PC-3 (cell line): ENCODE measurements at places on chromosomes 1 and 21. TPM values are rescaled to one million over a fixed set of nuclear protein-coding genes. Genes with fewer than 3 reads are reported as not detected.
A peak's percentile ranks its signal among the peaks of the same experiment; 100 is the strongest.

LEFTY1 gene
- not detected in 2 replicates for total RNA-seq

LCE1A gene
- not detected in 2 replicates for total RNA-seq

TRIM17 gene
- not detected in 2 replicates for total RNA-seq

CFHR1 gene
- total RNA-seq, result not detected in 2 replicates

GRCh38 chr1:81308191-81308590, 492.5 kb upstream of the ADGRL2 start:
- no peak for DNase-seq
- H3K36me3 ChIP-seq, result no peaks in the 10 kb centered on the region
- H3K4me1 ChIP-seq, result peaks cover 6% of the 10 kb centered on the region; the same call in 1 of the 2 replicates
- peaks cover 50% of the 10 kb centered on the region for H3K27me3 ChIP-seq
- H3K27ac ChIP-seq, result no peak overlapping the region

DNA sequence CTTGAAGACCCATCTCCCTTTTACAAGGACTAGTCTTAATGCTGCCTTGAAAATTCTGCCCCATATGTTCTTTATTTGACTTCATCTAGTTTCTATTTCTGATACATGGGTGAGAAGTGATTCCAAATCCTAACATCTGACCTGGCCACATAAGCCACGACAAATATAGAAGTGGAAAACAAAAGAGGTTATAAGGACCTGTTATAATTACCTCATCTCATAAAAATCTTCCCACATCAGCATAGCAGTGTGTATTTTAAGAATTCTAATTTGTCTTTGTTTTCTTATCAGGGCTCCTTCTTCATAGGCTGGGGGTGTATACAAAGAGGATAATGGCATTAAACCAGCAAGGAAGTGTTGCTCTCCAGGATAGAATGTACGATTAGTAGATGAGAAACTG, 1007.4 kb downstream of the TTLL7 start:
- no peaks in the 10 kb centered on the region for H3K4me1 ChIP-seq
- no peak for DNase-seq
- H3K27me3 ChIP-seq, result no peaks in the 10 kb centered on the region
- no peak overlapping the region for H3K4me3 ChIP-seq
- no peak overlapping the region for H3K27ac ChIP-seq
- H3K36me3 ChIP-seq, result no peaks in the 10 kb centered on the region

DNA sequence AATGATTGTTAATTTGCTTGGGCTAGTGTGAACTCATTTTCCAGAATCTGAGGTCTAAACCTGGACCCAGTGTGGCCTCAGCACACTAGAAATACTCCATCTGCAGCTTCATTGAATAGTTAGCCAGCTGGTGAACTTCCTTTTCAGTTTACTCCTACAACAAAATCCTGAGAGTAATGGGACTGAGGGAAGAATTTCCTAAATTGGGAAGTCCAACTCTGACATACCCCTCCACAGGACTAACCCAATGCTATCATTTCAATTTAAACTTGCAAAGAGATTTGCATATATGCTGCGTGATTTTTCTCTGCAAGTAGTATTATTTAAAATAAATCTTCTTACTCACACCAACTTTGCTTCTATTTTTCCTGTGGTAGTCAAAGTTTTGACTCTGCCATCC, 27.8 kb upstream of the PIGC start:
- H3K36me3 ChIP-seq, result no peaks in the 10 kb centered on the region
- H3K4me3 ChIP-seq, result no peak overlapping the region
- peaks cover 41% of the 10 kb centered on the region for H3K4me1 ChIP-seq
- H3K27me3 ChIP-seq, result no peaks in the 10 kb centered on the region
- no peak overlapping the region for H3K27ac ChIP-seq

DNA sequence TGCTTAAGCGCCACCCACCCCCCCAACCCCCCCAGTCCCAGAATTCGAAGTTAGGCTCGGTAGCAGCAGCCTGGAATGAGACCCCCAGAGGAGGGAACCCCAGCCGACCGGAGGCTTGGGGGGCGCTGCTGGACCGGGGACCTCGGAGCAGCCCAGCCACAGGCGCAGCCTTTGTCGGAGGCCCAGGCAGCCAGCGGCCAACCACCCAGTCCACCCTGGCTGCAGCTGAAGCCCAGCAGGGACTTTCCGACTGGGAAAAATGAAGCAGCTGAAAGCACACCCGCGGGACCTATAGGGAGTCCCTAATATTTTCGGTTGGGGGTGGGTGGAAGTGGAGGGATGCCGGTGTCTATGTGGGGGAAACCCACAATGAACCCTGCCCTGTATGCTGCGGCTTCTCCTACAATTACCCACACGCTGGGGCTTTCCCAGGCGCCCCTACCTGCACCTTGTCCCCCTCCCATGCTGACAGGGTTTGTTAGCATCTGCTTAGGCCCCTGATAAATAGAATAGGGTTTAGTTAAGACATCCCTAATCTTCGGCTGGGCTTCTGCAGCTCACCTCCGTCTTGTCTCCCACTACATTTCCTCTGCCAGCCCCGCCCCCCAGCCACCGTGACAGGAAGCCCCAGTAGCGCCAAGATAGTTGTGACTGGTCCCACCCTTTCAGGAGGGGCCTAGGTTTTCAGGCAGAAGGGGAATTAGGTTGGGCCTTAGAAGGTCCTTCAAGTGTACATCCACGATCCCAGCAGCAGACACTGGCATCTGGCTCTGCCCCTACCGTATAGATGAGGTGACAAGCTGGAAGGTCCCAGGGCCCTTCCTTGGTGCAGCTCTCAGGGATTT, 838 bp downstream of the CCDC28B start:
- H3K27me3 ChIP-seq, result no peaks in the 10 kb centered on the region
- peak overlapping the region; percentile 67; the same call in 1 of the 2 replicates for H3K4me3 ChIP-seq
- peaks cover 10% of the 10 kb centered on the region; the same call in 1 of the 2 replicates for H3K36me3 ChIP-seq

- H3K4me1 ChIP-seq, result peaks cover 5% of the 10 kb centered on the region; the same call in 1 of the 2 replicates
- H3K36me3 ChIP-seq, result no peaks in the 10 kb centered on the region
- DNase-seq, result no peak
- no peaks in the 10 kb centered on the region for H3K27me3 ChIP-seq
Measured at GRCh38 chr1:109642626-109643025, 13.3 kb upstream of the GSTM4 start.

DNA sequence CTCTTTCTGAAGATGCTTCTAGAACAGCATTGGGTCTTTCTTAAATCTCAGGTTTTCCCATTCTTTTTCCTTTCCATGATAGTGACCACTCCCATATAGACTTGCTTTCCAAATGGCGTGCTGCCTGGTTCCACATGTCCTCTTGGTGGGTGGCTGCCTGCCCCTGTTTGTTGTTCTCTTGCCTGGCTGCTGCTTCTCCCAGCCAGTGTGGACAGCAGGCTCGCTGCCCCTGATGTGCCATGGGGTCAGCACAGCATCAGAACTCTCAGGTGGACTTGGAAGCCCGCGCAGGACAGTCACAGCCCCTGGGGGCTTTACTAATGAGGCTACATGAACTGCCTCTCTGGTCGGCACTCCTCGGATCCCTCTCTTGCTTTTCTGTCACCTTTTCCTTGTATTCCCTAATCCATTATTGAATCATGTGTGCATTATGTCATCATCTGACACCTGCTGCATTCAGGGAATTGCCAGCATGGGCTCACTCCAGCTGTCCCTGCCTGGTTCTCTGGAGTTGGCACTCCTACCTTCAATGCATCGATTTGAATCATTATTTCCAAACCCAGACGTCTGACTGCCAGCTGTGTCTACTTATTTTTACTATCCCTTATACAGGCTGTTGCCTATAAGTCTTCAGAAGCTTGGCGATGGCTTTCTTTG, 100.5 kb upstream of the COA6 start:
- no peaks in the 10 kb centered on the region for H3K36me3 ChIP-seq
- H3K27ac ChIP-seq, result no peak overlapping the region
- peaks cover 11% of the 10 kb centered on the region for H3K4me1 ChIP-seq
- no peaks in the 10 kb centered on the region for H3K27me3 ChIP-seq
- DNase-seq, result no peak

DNA sequence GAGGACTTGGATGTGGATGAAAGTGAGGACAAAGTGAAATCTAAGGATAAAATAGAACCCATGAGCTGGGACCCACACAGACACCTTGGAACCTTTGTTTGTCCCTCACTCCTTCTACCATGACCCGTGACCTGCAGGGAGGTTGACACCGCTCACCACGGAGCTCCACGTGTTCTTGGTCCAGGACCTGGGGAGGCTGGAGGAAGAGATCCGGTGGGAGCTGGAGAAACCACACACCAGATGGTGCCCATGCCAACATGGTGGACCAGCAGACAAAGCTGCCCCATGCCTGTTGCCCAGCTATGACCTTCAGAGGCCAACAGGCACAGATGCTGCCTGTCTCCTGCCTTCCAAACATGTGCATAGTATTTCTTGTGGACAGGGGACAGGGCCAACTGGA, 721.9 kb downstream of the PTPRU start:
- no peak for DNase-seq
- H3K4me1 ChIP-seq, result peaks cover 4% of the 10 kb centered on the region; the same call in 1 of the 2 replicates
- H3K27me3 ChIP-seq, result peaks cover 13% of the 10 kb centered on the region; the same call in 1 of the 2 replicates
- H3K36me3 ChIP-seq, result no peaks in the 10 kb centered on the region

DNA sequence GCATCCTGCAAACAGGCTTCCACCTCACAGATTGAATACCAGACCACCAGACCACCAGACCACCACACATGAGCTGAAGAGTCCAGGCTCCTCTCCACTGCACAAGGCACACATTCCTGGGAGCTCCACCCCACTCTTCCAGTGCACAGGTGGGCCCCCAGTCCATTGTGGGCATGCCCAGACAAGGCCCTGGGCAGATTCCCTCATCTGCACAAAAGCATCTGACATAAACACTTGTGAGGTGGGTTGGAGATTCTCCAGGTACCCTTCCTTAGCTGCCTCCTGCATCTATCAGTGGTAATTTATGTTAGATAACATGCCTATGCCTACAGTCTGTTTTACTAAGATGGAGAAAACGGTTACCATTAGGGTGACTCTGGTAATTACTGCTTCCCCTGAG, 11.6 kb upstream of the CTBS start:
- no peak overlapping the region for H3K4me3 ChIP-seq
- no peak overlapping the region for H3K27ac ChIP-seq
- H3K4me1 ChIP-seq, result no peaks in the 10 kb centered on the region
- no peak for DNase-seq
- no peaks in the 10 kb centered on the region for H3K36me3 ChIP-seq
- no peaks in the 10 kb centered on the region for H3K27me3 ChIP-seq

DNA sequence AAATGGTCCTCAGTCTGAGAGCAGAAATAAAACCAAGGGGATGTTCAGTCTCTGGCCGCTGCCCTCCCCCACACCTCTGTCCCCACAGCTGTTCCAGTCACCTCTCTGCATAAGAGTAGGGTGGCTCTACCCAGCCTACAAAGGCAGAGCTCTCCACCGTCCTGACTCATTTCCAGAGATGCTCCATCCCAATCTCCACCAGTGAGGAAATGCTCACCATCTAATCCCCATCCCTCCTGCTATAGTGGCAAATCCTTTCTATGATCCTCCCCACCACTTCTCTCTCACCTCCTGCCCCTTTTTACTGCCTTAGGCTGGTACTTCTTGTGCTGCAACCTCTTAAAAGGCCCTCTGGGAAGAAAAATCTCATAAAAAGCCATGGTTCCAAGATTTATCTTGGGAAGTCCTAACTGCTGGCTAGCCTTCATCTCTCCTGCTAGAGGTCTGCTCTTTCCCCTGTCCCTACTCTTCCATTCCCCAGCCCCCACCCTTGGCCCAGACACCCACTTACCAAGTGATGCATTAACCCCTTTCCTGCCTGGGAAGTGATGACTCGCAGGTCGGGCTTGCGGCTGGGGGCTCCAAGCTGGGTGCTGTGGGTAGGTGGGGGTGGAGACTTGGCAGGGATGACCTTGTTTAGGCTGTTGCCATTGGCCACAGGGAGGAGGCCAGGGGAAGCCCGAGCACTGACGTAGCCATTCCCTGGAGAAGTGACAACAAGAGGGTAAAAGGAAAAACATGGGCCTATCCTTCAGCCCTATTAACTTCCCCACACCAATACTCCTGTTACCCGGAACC, 23.9 kb downstream of the MEF2D start:
- H3K27me3 ChIP-seq, result no peaks in the 10 kb centered on the region
- H3K4me1 ChIP-seq, result peaks cover 29% of the 10 kb centered on the region
- no peak overlapping the region for H3K4me3 ChIP-seq
- H3K36me3 ChIP-seq, result peaks cover 72% of the 10 kb centered on the region

DNA sequence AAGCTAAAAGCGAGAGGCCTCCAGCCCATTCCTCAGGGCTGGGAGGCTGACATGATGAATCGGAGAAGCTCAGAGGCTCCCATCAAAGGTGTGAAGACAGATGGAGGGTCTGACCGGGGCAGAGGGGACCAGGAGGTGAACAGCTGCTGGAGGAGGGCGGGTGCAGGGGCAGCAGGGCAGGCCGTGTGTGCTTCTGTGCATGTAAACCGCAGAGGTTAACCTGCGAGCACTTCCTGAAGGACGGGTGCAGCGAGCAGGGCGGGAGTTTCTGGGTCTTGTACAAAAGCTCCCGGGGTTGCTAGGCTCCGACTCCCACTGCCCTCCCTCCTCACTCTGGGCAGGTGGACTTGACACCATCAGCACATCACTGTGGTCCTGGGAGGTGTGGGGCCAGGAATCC, 75.2 kb downstream of the PAX7 start:
- H3K36me3 ChIP-seq, result no peaks in the 10 kb centered on the region
- no peak overlapping the region for H3K4me3 ChIP-seq
- H3K27me3 ChIP-seq, result peaks cover 39% of the 10 kb centered on the region
- no peak for DNase-seq
- no peaks in the 10 kb centered on the region for H3K4me1 ChIP-seq

GRCh38 chr1:236489710-236490377, 33.9 kb upstream of the LGALS8 start:
- H3K27me3 ChIP-seq, result no peaks in the 10 kb centered on the region
- peak; percentile 66 for DNase-seq
- no peak overlapping the region for H3K4me3 ChIP-seq

DNA sequence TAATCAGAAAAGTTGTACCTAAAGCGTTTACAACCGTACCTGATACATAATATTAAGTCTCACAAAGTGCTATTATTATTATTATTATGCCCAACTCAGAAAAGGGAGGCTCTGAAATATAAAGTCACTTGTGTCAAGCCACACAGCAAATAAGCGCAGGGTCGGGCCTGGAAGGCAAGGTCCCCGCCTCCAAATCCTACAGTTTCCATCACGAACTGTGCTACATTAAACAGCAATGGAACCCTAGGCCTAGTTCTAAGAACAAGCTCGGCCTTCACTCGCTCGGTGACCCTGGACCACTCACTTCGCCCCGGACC, 549 bp downstream of the PARS2 start:
- H3K27me3 ChIP-seq, result no peaks in the 10 kb centered on the region
- no peaks in the 10 kb centered on the region for H3K36me3 ChIP-seq
- H3K4me3 ChIP-seq, result peak overlapping the region; percentile 84
- DNase-seq, result no peak
- peaks cover 12% of the 10 kb centered on the region; the same call in 1 of the 2 replicates for H3K4me1 ChIP-seq

DNA sequence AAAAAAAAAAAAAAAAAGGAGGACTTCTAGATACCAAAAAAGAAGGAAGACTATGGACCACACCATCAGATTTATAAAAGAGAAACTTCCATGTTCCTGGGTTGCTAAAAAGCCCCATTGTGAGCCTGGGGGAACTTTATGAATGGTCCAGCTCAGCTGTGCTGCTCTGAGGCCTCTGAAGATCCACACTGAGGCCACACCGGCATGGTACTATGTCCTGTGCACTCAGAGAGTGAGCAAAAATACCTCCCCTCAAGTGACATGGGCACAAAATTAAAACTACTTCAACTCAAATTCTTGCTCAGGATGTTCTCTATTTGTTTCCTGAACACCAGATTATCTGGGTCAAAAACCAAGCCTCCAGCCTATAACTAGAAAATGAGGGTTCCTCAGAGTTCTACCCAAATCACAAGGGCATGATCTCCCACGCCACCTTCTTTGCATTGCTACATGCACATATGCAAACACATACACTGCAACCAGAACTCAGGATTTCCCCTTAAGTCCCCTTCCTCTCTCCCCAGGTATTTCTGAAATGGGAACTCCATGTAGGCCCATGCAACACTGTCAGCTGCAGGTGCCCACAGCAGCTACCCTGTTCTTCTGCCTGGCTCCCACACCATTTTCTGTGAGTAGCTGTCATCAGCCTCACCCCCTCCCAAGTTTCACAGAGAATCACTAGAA, 94.4 kb downstream of the SH3GLB1 start:
- H3K4me1 ChIP-seq, result 0 out of 2 replicates have a peak, but pooled peaks cover under 1% of the 10 kb centered on the region
- H3K27ac ChIP-seq, result no peak overlapping the region
- no peaks in the 10 kb centered on the region for H3K27me3 ChIP-seq
- no peaks in the 10 kb centered on the region for H3K36me3 ChIP-seq
